ENCODE measurements at places on chromosomes 12 and 14.

- no peak for DNase-seq
Measured at GRCh38 chr14:91272341-91273272, 28.1 kb upstream of the GPR68 start.

DNA sequence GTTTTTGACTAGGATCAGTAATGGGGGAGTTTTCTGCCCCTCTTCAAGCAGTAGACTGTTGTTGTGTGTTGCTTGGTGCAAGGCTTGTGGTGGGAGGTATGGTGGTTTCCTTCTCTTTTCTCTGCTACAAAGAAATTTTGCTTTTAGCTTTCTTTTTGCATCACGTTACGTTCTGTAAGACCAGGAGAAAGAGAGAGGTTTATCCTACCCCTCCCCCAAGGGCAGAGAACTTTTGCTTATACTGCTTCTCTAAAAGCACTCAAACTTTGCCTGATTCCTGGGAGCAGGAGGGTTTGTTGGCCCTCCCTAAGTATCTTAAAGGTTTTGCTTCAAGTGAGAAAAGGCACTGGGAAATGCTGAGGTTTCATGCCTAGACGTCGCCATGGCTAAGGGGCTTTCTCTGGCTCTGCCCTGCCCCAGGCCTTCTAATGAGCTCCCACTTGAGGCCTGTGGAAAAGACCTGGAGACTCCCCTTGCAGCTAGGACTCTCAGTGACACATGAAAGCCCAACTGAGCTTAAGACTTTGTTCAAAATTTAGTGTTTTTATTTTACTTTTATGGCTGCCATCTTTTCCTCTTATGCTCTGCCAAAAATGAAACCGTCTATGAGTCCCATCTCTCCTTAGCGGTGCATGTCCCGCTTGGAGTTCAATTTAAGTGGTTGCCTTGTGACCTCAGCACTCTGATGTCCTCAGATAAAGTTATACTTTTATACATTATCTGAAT, 49.2 kb downstream of the EIF2S3B start:
- no peak for DNase-seq

DNA sequence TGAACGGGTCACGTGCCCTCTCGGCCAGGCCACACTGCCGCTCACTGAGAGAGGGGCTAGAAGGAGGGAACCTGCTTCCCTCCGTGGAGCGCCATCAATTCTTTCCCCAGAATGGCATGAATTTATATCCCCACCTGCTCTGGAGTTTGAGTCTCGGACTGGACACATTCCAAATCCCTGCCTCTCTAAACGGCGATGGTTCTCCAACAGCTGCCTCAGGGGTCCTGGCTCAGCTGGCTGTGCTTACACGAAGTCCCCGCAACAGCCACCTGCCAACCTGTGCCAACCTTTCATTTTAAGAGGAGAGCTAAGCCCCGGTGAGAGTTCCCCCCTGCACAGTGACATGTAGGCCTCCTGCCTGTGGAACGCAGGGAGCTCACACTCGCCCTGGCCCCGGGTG, 73.2 kb downstream of the RIMBP2 start:
- no peak for DNase-seq

DNA sequence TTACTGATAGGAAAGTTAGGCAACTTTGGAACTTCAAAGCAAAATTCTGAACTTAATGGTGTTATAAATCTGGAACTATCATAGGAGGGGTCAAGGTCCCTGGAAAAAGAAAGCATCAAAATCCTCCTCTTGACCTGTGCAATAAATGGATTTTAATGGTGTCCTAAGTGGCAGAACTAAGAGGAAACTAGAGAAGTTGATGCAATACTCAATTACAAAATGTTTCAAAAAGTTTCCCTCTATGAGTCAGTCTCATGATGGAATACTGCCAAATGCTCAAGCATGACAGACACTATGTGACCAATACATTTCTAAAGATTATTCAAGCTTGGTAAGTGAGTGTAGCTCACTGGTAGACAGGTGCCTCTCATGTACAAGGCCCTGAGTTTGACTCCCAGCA, 47.7 kb upstream of the ERGIC2 start:
- no peak for DNase-seq

DNA sequence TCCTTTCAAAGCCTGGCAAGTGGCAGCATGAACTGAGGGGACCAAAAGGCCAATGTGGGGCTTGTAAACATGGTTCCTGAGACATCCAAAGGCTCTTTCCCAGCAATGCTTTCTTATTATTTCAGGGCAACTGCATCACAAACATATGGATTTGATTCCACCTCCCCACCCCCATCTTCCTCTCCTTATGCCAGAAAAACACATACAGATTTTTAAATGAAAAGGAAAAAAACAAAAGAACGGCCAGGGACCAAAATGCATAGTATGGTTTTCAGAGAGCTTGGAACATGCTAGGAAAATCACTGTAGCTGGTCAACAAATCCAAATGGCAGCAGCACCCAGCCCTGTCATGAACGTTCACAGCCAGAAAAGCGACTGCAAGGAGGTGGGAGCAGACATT, 167.6 kb downstream of the ANO2 start:
- no peak for DNase-seq

GRCh38 chr12:24595652-24596235, 353.2 kb downstream of the BCAT1 start:
- no peak for DNase-seq
